ENCODE measurements at places on chromosomes 4 and X.

DNA sequence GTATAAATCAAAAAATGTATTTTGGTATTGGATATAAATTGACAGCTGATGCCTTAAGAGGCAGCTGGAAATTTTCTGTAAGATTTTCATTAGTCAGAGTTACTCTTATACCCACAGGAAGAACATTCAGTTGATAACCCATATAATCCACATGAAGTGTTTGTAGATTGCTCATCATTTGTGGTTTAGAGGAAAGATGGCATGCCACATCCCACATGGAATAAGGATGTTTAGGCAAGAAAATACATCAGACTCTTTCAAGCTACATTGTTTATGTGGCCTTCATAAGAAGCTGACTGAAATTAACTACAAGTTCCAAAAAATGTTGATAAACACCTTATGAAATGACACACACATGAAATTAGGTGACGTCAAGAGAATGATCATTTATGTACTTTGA lies 56.6 kb downstream of the AREG start:
- DNase-seq: no peak

- no peak for DNase-seq
Measured at GRCh38 chr4:31058656-31059055, 338.5 kb downstream of the PCDH7 start.

DNA sequence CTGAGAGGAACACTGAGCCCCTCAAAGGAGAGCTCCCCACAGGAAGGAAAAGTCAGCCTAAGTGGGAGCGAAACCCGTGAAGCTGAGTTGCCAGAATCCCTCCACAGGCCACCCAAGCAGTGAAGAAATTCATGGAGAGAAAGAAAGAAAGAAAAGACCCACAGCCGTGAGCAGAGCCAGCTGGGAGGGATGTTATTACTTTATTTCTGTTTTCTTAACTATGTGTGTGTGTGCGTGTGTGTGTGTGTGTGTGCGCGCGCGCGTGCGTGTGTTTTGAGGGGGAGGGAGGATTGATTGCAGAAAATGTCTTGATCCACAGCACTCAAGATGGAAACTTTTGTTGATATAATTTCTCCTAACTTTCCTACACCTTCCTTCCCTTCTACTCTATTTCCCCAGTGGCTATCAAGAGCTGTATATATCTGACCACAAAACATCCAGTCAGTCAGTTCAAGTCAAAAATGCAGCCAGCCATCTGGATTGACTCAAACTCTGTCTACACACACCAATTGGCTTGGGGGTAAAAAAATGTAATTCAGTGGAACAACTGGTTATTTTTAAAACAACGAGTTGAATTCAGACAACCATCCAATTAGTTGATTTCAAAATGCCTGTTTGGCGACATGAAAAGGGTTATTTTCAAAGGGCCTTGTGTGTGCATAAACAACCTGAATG lies 13.8 kb upstream of the GPC3 start:
- peak; percentile 64 for DNase-seq

GRCh38 chr4:56828784-56829535 lies 7.5 kb upstream of the SPINK2 start:
- no peak for DNase-seq
